ENCODE measurements at places on chromosomes 6 and 20.

- DNase-seq: no peak
Observed at GRCh38 chr6:113651120-113651519, 206.0 kb upstream of the MARCKS start.

- no peak for DNase-seq
Observed at GRCh38 chr6:44224029-44224964, 902 bp downstream of the SLC29A1 start.

DNA sequence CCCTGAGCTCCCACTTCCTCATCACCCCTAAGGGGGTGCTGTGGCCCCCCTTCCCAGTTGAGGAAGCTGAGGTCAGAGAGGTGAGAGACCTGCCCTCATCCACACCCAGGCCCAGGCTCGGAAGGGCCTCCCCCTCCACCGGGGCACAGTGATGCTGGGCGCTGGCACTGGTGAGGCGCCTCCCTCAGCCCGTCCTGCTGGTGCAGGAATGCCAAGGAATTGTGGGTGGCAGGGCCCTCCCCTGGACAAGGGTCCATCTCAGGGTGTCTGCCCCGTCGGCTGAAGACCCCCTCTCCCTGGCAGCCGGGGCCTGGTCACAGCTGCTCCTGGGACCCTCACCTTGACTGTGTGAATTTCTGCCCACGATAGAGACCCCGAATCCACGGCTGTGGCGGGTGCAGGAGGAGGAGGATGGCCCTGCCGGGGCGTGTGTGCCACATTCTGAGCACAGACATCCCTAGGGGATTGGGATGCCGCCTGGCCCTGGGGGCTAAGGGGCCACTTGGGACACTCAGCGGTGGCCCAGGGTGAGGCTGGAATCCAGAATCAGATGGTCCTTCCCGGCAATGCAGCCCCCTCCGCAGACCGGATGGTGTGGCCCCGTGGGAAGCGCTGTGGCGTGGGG is 70.2 kb upstream of the GATA5 start:
- DNase-seq: no peak

DNA sequence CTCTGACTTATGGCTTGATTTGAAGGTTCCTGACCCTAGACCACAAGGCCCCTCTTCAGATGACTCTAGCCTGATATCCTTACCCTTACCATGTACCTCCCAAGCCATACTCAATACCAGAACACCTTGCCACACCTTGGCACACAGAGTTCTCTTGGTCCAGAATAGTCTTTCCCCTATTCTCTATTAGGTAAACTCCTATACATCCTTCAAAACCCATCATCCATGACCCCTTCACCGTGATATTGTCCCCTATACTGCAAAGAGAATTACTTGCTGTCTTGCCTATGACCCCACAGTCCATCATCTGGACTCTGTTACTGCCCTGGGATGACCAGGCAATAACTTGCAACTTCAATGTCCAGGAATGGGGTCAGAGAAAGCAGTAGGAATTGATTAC is 31.8 kb upstream of the DSN1 start:
- no peak for DNase-seq

GRCh38 chr20:13041574-13042457 is 33.0 kb downstream of the SPTLC3 start:
- no peak for DNase-seq

GRCh38 chr6:118285791-118286190 is 262.3 kb upstream of the PLN start:
- DNase-seq: no peak

GRCh38 chr6:81731814-81732213 is 20.7 kb downstream of the TENT5A start:
- no peak for DNase-seq

GRCh38 chr6:76866091-76866915 is 597.0 kb downstream of the HTR1B start:
- no peak for DNase-seq

- no peak for DNase-seq
Observed at GRCh38 chr6:12567682-12568081, 148.9 kb upstream of the PHACTR1 start.

DNA sequence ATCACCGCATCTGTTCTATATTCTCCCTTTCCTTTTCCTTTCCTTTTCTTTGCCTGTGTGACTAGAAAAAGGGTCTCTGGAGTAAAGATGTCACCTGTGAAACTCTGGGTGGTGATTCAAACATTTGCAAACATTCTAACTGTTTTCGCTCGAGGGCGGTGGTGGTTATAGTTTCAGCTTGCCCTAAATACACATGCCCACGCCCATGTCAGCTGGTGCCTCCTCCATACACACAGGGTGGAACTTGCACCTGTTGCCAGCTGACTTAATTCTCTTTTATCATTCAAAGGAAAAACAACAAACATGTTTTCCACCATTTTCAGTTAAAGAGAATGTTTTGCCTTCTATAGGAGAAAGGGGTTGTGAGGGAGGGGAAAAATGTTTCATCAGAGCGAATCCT is 381.9 kb upstream of the ARID1B start:
- DNase-seq: no peak

- DNase-seq: no peak
Observed at GRCh38 chr6:84866715-84867114, 102.3 kb upstream of the TBX18 start.

DNA sequence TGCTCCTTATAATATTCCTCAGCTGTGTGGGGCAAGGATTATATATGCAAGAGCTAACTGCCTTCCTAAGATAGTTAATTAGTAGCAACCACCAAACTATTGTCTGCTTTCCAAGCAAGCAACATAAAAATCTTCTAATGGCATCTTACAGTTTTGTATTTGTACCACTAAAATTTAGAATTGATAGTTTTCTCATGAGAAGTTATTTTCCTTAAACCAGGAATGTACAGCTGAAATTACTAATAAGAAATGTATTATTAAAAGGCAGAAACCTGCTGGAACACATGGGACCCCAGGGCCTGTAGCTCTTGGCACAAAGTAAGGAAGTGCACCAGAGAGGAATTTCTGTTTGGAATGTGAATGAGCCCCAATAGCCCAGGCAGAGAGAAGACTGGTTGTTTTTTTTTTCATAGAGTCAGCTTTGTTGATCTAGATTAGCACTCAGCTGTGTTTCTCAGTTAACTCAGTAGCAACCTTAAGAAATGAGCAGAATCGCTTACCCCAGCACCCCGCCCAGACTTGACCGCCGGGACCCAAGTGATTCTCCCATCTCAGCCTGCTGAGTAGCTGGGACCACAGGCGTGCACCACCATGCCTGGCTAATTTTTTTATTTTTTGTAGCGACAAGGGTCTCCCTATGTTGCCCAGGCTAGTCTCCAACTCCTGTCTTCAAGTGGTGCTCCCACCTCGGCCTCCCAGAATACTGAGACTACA is 2.6 kb downstream of the MGME1 start:
- no peak for DNase-seq

DNA sequence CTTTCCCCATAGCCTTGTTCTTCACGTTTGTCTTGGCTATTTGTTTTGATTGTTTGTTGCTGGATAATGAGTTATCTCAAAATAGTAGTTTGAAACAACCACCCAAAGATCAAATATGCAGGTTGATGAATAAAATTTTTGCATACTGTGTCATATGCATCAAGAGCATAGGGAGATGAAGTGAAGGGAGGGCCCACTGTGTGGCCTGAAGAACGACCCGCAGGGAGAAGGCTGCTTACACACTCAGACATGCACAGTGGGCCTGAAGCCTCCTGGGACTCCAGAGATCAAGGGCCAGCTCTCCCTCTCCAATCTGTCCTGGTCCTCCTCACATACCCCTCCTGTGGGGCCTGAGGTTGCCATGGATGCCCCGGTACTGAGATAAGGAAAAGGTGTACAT is 16.2 kb upstream of the TREM2 start:
- no peak for DNase-seq

DNA sequence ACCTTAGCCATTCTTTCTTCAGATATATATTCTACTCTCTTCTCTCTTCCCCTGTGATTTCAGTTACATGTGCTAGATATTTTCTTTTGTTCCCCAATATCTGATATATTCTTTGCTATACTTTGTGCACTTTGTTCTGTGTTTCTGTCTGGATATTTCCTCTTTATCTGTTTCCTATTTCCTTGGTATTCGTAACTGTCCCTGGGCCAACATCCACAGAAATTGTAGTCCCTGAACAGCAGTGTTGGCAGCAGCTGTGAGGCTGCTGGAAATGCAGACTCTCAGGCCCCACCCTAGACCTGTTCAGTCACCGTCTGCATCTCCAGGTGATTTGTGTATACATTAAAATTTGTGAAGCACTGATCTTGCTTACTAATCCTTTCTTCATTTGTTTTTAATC is 522.9 kb upstream of the SOX4 start:
- DNase-seq: no peak

GRCh38 chr6:11292091-11292490 is 59.6 kb upstream of the NEDD9 start:
- no peak for DNase-seq

- DNase-seq: no peak
Observed at GRCh38 chr6:13024616-13025015, 303.7 kb downstream of the TBC1D7 start.

- DNase-seq: no peak
Observed at GRCh38 chr6:82013561-82014530, 233.7 kb downstream of the IBTK start.

DNA sequence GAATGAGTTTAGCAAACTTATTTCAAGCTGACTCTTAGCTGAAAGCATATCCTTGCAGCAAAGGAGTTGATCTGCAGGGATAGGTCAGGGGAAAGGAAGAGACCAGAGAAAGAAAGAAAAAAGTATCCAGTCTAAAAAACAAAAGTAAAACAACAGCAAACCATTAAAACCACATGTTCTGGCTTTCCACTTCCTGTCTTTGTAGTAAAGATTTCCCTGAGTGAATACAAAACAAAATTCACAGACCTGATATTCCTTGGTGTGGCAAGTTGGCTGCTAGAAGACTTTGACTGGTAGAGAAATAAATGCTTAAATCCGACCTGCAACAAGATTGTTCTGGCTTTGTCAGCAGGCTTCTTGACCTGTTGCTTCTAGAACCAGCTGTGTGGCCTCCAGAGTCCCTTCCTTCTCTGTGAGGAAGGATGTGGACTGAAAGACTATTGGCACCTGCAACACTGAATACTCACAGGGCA is 23.4 kb upstream of the MCM3 start:
- no peak for DNase-seq

DNA sequence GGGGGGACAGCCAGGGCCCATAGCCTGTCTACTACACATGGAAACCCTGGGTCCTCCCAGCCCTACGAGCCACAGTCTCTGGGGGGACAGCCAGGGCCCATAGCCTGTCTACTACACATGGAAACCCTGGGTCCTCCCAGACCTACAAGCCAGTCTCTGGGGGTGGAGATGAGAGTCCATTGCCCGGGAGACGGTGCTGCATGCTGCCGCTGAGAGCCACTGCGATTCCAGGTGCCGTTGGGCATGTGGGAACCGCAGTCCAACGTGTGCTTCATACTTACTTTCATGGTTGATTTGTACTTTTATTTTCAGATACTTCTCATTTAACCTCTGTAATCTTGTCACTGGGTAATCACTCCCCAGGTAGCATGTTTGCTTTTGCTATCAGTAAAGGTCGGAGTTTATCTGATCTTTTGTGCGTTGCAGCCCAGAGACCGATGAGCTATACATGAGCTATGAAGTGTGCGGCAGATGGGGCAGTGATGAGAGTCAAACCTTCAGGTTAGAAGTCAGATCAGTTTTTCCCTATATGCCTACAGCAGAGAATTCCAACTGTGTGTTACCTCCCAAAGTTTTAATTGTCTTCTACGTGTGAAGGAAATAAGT is 58.2 kb downstream of the SMOC2 start:
- no peak for DNase-seq

- DNase-seq: no peak
Observed at GRCh38 chr6:85275338-85275985, 174.4 kb upstream of the NT5E start.

DNA sequence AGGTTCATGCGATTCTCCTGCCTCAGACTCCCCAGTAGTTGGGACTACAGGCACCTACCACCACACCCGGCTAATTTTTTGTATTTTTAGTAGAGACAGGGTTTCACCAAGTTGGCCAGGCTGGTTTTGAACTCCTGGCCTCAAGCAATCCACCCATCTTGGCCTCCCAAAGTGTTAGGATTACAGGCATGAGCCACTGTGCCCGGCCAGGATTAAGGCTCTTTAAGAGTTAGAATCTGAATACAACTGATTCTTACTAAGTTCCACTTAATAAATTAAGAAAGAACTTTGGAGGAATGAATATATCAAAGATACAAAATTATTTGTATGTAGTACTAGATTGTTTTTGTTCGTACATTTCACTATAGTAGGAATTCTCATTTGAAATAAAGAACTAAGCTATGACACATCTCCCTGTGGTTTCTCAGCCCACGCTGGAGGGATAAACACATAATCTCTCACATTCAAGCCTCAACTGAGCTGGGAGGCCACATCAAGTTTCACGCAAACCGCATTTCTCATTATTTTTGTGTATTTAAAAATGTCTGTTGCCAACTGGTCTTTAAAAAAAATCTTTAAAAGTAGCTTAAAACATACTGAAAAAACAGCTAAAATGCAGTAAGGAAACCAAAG is 34.2 kb downstream of the DTNBP1 start:
- DNase-seq: peak; percentile 26

DNA sequence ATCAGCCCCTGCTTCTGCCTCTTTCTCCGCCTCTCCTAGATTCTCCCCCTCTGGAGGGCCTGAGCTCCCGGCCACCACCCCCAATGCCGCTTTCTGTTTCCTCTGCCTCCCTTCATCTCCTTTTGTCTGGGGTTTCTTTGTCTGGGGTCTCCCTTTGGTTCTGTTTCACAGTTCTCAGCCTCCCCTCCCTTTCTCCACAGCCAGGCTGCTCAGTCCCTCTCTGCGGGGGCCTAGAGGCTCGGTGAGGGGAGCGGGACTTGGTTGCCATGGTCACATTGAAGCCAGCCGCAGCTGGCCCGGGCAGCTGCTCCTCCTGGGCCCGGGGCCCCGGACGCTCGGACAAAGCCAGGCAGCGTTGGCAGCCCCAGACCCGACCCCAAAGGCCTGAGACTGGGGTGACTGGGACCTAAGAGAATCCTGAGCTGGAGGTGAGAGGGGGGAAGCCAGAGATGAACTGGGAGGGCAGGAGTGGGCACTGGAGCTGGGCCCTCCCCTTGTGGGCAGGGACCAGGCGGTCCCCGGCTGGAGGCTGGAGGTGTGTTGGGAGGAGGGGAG is 3.5 kb upstream of the DDR1 start:
- no peak for DNase-seq

DNA sequence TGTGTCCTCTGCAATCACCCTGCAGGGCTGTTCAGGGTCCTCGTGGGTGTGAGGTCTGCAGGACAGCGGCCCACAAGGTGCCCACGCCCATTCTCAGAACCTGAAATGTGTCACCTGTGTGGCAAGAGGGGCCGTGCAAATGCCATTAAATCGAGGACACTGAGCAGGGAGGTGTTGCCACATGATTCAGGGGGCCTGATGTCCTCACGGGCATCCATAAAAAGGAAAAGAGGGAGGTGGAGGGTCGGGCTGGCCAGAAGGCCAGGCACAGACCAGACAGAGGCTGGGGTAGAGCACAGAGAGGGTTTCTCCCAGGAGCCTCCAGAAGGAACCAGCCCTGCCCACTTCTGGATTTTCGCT is 239.6 kb downstream of the ERMARD start:
- no peak for DNase-seq

- DNase-seq: no peak
Observed at GRCh38 chr6:68502946-68503345, 132.1 kb upstream of the ADGRB3 start.

- no peak for DNase-seq
Observed at GRCh38 chr20:22489626-22490286, 94.6 kb downstream of the FOXA2 start.
